Mesangial cell (primary cell): ENCODE measurements at places on chromosomes 7 and 10. TPM values are rescaled to one million over a fixed set of nuclear protein-coding genes. Genes with fewer than 3 reads are reported as not detected.

The ZNF804B gene
- not detected in 2 replicates for total RNA-seq

The CDH23 gene
- under 0.01 and 0.13 TPM in 2 replicates for total RNA-seq

The OR2A1 gene
- total RNA-seq = 0.13 and 0.33 TPM in 2 replicates

The RBM20 gene
- total RNA-seq = 1.4 and 1.6 TPM in 2 replicates

The MAGI2 gene
- total RNA-seq = 0.81 and 4.6 TPM in 2 replicates

The NANOS1 gene
- 0.81 and 1.9 TPM in 2 replicates for total RNA-seq

The FAM25C gene
- not detected in 2 replicates for total RNA-seq

The VSIR gene
- 2.8 and 17.6 TPM in 2 replicates for total RNA-seq

The SPDYE8 gene
- not detected in 2 replicates for total RNA-seq

The PSD gene
- total RNA-seq = 1.6 and 9.3 TPM in 2 replicates

The MYO3A gene
- total RNA-seq = 0.16 and 1.0 TPM in 2 replicates

The CUEDC2 gene
- total RNA-seq = 60.9 and 80.9 TPM in 2 replicates

The CAMK1D gene
- total RNA-seq = 2.0 and 4.6 TPM in 2 replicates

The CCDC172 gene
- not detected in 2 replicates for total RNA-seq

The MBL2 gene
- not detected in 2 replicates for total RNA-seq

The AKR1C8 gene
- total RNA-seq = not detected in 2 replicates

The CCAR1 gene
- total RNA-seq = 39.6 and 39.8 TPM in 2 replicates

The KCNH2 gene
- 1.4 and 2.3 TPM in 2 replicates for total RNA-seq

The PRKCQ gene
- 0.65 and 4.6 TPM in 2 replicates for total RNA-seq

The MEOX2 gene
- 0.13 TPM in 1 of 2 replicates, not detected in the other for total RNA-seq

The TMEM209 gene
- 7.8 and 11.4 TPM in 2 replicates for total RNA-seq

The ACHE gene
- under 0.01 and 0.51 TPM in 2 replicates for total RNA-seq

The PDE6C gene
- total RNA-seq = not detected in 2 replicates

The NPFFR1 gene
- under 0.01 and 0.13 TPM in 2 replicates for total RNA-seq

The VPS37D gene
- total RNA-seq = 1.8 and 8.5 TPM in 2 replicates

The NPSR1 gene
- not detected in 2 replicates for total RNA-seq

The TRIM74 gene
- 0.13 and 0.16 TPM in 2 replicates for total RNA-seq

The ABCA13 gene
- total RNA-seq = 0.38 and 0.65 TPM in 2 replicates

The DYNC1I1 gene
- 0.16 and 0.38 TPM in 2 replicates for total RNA-seq

The ATOH7 gene
- total RNA-seq = 0.13 and 0.16 TPM in 2 replicates

The RAPGEF5 gene
- 0.16 and 0.51 TPM in 2 replicates for total RNA-seq

The NUDT13 gene
- total RNA-seq = 2.0 and 4.4 TPM in 2 replicates

The ABLIM1 gene
- 7.2 and 33.1 TPM in 2 replicates for total RNA-seq

The IL2RA gene
- not detected in 2 replicates for total RNA-seq

The TEX36 gene
- not detected in 2 replicates for total RNA-seq

The RPEL1 gene
- total RNA-seq = not detected in 2 replicates
